NCI-H1105 treated with DMSO at 0.1 percent for 48 hours (cell line): ENCODE measurements at places on chromosomes 13 and 19.

- no peak for DNase-seq
Observed at GRCh38 chr13:42247883-42248282, 24.1 kb upstream of the AKAP11 start.

GRCh38 chr13:57352114-57352513 lies 185.1 kb downstream of the PRR20E start:
- DNase-seq, result no peak

DNA sequence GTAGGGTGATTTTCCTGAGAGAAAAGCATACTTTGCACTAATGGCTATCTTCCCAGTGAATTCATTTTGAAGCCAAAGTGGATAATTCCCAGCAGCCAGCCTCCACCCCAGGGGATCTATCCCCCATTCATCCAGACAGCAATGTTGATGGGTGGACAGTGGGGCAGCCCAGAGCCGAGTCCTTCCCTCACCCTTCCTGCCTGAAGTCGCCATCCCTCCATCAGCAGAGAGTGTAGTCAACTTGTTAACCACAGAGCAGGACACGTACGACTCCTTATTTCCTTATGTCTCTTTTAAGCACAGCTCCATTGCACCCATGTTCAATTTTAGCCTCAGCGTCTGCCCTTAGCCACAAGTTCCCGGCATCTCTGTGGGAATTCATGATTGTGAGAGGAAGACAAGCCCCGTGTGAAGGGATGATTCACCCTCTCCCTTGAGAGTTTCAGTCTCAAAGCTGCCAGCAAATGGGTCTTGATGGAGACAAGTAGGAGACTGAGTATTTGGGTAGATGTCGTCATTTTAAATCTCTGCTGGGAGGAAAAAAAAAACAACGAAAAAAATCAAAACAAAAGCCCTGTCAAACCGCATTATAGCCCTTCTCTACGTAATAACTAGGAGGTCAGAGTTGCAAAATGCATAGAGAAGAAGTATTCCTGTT lies 58.3 kb upstream of the MEDAG start:
- no peak for DNase-seq

DNA sequence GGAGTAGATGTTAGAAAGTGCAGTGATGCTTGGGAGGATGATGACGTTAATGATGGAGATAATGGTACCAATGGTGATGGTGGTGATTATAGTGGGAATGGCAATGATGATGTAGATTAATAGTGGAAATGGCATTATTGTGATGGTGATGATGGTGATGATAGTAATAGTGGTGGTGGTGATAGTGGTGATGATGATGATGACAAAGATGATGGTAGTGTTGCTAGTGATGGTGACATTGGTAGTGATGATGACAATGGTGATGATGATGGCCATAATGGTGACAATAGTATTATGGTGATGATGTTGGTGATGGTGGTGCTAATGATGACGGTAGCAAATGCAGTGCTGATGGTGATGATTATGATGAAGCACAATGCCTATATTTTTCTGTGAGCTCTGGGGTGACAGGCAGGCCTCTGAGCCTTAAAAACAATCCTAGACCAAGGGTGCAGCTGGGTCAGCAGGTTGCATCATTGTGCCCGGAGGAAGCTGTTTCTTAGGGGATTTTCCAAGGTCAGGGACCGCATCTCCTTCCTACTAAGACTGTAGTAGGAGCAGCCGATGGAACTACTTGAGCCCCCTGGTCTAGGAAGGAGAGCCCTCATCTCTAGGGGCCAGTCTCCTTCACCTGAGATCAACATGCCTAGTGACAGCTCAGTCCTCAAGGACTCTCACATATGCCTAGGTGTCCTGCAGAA lies 7.8 kb downstream of the CEACAM18 start:
- DNase-seq, result no peak

GRCh38 chr13:110444226-110444653 lies 117.3 kb downstream of the RAB20 start:
- DNase-seq, result no peak
